ENCODE measurements at places on chromosomes 1 and 21. TPM values are rescaled to one million over a fixed set of nuclear protein-coding genes. Genes with fewer than 3 reads are reported as not detected.
A peak's percentile ranks its signal among the peaks of the same experiment; 100 is the strongest.

DNA sequence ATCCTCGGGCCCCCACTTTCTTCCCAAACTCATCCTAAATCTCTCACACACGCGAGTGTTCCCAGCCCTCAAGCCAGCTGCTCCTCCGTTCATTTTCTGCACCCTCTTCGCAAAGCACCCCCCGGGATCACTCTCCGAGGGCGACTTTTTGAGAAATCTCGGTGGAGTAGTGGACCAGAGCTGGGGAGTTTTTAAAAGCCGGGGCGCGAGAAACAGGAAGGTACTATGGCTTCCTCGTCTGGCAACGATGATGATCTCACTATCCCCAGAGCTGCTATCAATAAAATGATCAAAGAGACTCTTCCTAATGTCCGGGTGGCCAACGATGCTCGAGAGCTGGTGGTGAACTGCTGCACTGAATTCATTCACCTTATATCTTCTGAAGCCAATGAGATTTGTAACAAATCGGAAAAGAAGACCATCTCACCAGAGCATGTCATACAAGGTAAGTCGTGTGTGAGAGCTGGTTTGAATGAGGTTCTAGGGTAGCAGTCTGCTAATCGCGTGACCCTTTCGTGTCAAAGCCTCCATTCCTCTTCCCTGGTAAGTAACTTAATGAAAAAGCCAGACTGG, 800 bp downstream of the DR1 start:
- H3K4me1 ChIP-seq = no peaks in the 10 kb centered on the region
- H3K27me3 ChIP-seq = no peaks in the 10 kb centered on the region
- no peak for DNase-seq
- no peaks in the 10 kb centered on the region for H3K36me3 ChIP-seq
- H3K27ac ChIP-seq = peak overlapping the region; percentile 96

GRCh38 chr1:220045356-220046051, 801 bp downstream of the EPRS1 start:
- DNase-seq = no peak
- H3K4me3 ChIP-seq = peak overlapping the region; percentile 92
- no peaks in the 10 kb centered on the region for H3K4me1 ChIP-seq
- H3K36me3 ChIP-seq = peaks cover 5% of the 10 kb centered on the region

- H3K36me3 ChIP-seq = no peaks in the 10 kb centered on the region
- no peak overlapping the region for H3K4me3 ChIP-seq
- H3K27me3 ChIP-seq = peaks cover 13% of the 10 kb centered on the region
- peak overlapping the region; percentile 46 for H3K27ac ChIP-seq
- no peak for DNase-seq
Measured at GRCh38 chr21:35988416-35989137, 71.7 kb downstream of the SETD4 start.

DNA sequence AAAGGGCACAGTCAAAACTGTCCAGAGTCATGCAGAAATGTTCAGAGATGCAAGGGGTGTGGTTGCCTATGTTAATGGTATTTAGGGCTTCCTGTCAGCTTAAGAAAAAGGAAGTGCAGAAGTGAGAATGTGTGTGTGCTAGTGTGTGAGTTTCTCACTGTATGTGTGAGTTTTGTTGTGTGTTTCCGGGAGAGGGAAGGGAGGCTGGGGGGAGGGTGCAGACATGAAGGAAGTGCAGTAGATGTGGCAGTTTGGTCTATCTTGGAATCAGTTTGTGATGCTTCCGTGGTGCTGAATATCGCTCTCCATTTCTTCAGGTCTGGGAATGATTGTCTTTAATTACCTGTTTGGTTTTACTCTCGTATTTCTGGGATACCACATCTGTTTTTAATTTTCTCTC, 16.5 kb upstream of the ATP6V1G3 start:
- H3K4me3 ChIP-seq = no peak overlapping the region
- no peaks in the 10 kb centered on the region for H3K27me3 ChIP-seq
- H3K36me3 ChIP-seq = no peaks in the 10 kb centered on the region
- DNase-seq = no peak

GRCh38 chr1:202671399-202671798, 38.9 kb downstream of the SYT2 start:
- DNase-seq = no peak
- H3K4me3 ChIP-seq = no peak overlapping the region
- no peaks in the 10 kb centered on the region for H3K4me1 ChIP-seq
- H3K27me3 ChIP-seq = no peaks in the 10 kb centered on the region
- H3K27ac ChIP-seq = no peak overlapping the region
- no peaks in the 10 kb centered on the region for H3K36me3 ChIP-seq

GRCh38 chr21:33755354-33755753, 113.1 kb downstream of the ITSN1 start:
- H3K27me3 ChIP-seq = no peaks in the 10 kb centered on the region
- DNase-seq = no peak
- no peak overlapping the region for H3K4me3 ChIP-seq
- H3K36me3 ChIP-seq = peaks cover 4% of the 10 kb centered on the region
- H3K27ac ChIP-seq = no peak overlapping the region
- H3K4me1 ChIP-seq = peaks cover 6% of the 10 kb centered on the region

The LCE7A gene
- not detected for total RNA-seq

GRCh38 chr21:44891631-44892031, 18.1 kb upstream of the PTTG1IP start:
- H3K4me3 ChIP-seq = no peak overlapping the region
- H3K4me1 ChIP-seq = no peaks in the 10 kb centered on the region
- H3K36me3 ChIP-seq = no peaks in the 10 kb centered on the region
- no peak overlapping the region for H3K27ac ChIP-seq
- H3K27me3 ChIP-seq = no peaks in the 10 kb centered on the region

- H3K27me3 ChIP-seq = no peaks in the 10 kb centered on the region
- H3K36me3 ChIP-seq = no peaks in the 10 kb centered on the region
- H3K27ac ChIP-seq = no peak overlapping the region
- H3K4me1 ChIP-seq = no peaks in the 10 kb centered on the region
Measured at GRCh38 chr1:247408100-247408499, 7.9 kb upstream of the NLRP3 start.

DNA sequence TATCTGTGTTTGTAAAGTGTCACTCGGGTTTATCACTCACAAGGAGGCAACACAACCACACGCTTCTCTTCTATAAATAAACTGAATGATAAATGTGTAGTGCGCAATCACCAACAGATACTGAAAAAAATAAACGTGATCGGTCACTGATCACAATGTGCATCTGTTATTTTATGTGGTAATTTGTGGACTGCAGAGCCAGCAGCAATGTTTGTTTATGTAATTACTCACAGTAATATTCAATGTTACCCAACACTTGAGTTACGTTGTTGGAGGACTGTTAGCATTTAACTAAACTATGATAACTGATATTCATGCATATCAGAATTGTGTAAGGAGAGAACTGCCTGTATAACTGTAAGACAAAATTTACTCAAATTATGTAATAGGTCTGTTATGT, 129.6 kb downstream of the USH2A start:
- no peak overlapping the region for H3K4me3 ChIP-seq
- no peaks in the 10 kb centered on the region for H3K27me3 ChIP-seq
- H3K36me3 ChIP-seq = no peaks in the 10 kb centered on the region
- H3K27ac ChIP-seq = no peak overlapping the region

GRCh38 chr1:225461533-225462428, 33.9 kb upstream of the LBR start:
- H3K4me1 ChIP-seq = peaks cover 92% of the 10 kb centered on the region
- H3K27ac ChIP-seq = peak overlapping the region; percentile 96
- peak; percentile 88 for DNase-seq
- H3K4me3 ChIP-seq = peak overlapping the region; percentile 40

DNA sequence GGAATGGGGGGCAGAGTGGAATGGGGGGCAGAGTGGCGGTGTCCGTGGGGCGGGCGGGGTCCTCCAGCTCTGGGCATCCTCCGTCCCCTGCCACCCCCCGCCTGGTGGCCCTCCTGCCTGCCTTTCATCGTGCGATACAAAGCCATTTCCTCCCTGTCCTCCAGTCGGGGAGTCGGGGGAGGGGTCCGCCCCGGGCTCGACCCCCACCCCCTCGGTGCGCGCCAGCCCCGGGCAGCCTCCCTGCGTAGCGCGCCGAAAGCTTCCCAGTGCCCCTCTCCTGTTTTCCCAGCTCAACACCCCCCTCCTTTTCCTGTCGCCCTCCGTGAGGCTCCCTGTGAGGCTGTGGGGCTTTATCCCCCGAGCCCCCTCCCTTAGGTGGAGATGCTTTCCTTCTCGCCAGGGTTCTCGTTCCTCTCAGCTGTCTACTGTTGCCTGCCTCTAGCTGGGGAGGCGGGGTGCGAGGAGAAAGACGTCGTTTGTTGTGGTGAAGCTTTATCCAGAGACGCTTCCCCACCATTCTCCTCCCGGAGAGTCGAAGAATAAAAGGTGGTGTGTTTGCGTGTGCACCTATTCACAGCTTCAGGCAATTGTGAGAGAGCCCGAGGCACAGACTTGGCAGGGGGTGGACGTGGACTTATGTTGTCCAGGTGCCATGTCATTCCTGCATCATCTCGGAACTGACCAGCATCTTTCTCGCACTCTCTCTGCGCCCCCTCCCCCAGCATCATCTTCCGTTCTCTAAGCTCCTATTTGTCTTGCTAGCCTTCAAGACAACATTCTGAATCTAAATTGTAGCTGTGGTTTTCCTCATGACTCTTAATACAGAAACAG, 848 bp downstream of the DNM3 start:
- peak overlapping the region; percentile 79 for H3K4me3 ChIP-seq
- peak; percentile 64 for DNase-seq
- no peaks in the 10 kb centered on the region for H3K36me3 ChIP-seq

DNA sequence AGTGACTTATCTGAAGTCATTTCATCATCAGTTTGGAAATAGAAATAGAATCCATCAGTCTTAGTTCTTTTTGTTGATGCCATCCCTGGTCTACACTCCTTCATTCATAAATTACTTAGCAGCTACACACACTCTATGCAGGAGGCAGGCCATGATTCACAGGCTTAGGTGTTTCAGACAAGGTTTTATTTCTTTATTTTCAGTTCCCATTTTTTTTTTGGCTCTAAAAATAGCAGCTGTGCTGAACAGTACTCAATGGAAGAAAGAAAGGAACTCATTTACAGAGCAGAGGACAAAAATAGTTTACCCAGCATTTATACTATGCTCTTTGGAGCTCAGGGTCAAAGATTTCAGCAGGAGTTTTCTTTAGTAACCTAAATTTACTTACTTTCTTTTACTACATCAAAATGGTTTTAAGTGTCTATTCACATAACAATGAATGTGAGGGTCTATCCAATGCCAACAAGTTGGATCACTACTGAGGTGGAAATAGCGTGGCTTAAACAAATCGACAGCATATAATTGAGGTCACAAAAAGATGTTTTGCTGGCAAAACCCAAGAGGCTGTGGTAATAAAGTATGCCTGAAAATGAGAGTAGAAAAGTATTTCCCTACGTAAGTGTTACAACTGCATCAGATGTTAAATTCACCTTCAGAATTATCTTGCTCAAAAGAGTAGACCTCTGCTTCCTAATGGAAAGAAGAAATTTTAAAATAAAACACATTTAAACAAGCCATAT, 7.7 kb downstream of the KRTAP19-8 start:
- DNase-seq = no peak
- H3K27ac ChIP-seq = no peak overlapping the region
- no peaks in the 10 kb centered on the region for H3K27me3 ChIP-seq
- H3K4me3 ChIP-seq = no peak overlapping the region

The OR2G2 gene
- not detected for total RNA-seq

The GPR52 gene
- total RNA-seq = 2.5 TPM

The ALG14 gene
- total RNA-seq = 0.71 TPM

DNA sequence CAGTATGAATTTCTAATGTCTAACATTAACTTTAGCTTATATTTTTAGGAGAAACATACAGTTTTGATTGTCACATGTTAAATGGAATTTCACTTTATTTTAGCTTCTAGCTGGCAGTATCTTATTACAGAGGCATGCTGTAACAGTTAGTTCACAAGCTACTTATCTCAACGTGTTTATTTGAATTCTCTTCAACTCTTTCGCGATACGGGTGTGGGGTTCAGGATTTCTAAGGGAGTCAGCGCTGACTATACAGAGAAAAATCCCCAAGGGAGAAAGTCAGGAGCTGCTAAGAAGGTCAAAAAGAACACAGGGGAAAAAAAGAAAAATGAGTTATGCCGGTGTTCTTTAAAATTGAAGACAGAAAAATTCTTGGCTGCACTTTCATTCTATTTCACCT, 296.2 kb downstream of the VAV3 start:
- H3K4me3 ChIP-seq = no peak overlapping the region
- no peaks in the 10 kb centered on the region for H3K36me3 ChIP-seq
- H3K27me3 ChIP-seq = no peaks in the 10 kb centered on the region
- peaks cover 23% of the 10 kb centered on the region for H3K4me1 ChIP-seq

GRCh38 chr21:14223365-14223764, 7.4 kb downstream of the RBM11 start:
- H3K36me3 ChIP-seq = no peaks in the 10 kb centered on the region
- H3K4me1 ChIP-seq = no peaks in the 10 kb centered on the region
- no peaks in the 10 kb centered on the region for H3K27me3 ChIP-seq
- DNase-seq = no peak
- H3K4me3 ChIP-seq = no peak overlapping the region
- H3K27ac ChIP-seq = no peak overlapping the region

GRCh38 chr1:12461754-12462153, 156.3 kb downstream of the DHRS3 start:
- H3K27me3 ChIP-seq = no peaks in the 10 kb centered on the region
- H3K36me3 ChIP-seq = no peaks in the 10 kb centered on the region
- peaks cover 88% of the 10 kb centered on the region for H3K4me1 ChIP-seq
- no peak overlapping the region for H3K4me3 ChIP-seq

GRCh38 chr1:7422966-7423365, 348.1 kb upstream of the VAMP3 start:
- no peaks in the 10 kb centered on the region for H3K4me1 ChIP-seq
- no peaks in the 10 kb centered on the region for H3K36me3 ChIP-seq
- H3K4me3 ChIP-seq = no peak overlapping the region
- no peaks in the 10 kb centered on the region for H3K27me3 ChIP-seq
- H3K27ac ChIP-seq = no peak overlapping the region

- H3K27ac ChIP-seq = no peak overlapping the region
- peaks cover 37% of the 10 kb centered on the region for H3K27me3 ChIP-seq
- H3K4me1 ChIP-seq = no peaks in the 10 kb centered on the region
- DNase-seq = peak; percentile 50
- H3K4me3 ChIP-seq = no peak overlapping the region
- H3K36me3 ChIP-seq = no peaks in the 10 kb centered on the region
Measured at GRCh38 chr21:44366586-44367211, 13.3 kb downstream of the TRPM2 start.

DNA sequence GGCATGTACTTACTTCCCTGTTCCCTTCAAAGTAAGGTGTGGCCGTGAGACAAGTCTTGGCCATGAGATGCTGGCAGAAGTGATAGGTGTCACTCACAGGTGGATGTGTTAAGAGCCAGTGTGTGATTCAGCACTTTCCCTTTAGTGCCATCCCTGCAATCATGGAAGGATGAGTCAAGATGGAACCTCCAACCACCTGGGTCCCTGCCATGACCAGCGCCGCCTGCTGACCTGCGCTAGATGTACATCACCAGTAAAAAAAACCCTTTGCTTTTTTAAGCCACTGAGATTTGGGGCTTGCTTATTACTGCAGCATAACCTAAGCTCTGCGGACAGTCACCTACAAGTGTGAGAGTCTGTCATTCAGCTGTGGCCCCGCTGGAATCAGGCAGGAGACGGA, 71.7 kb downstream of the TOMM20 start:
- H3K36me3 ChIP-seq = no peaks in the 10 kb centered on the region
- H3K27ac ChIP-seq = no peak overlapping the region
- H3K27me3 ChIP-seq = no peaks in the 10 kb centered on the region
- H3K4me3 ChIP-seq = no peak overlapping the region
- no peak for DNase-seq
- H3K4me1 ChIP-seq = no peaks in the 10 kb centered on the region

- H3K27ac ChIP-seq = no peak overlapping the region
- DNase-seq = no peak
- peaks cover 8% of the 10 kb centered on the region for H3K4me1 ChIP-seq
- no peaks in the 10 kb centered on the region for H3K27me3 ChIP-seq
- no peaks in the 10 kb centered on the region for H3K36me3 ChIP-seq
- peak overlapping the region; percentile 11 for H3K4me3 ChIP-seq
Measured at GRCh38 chr1:181189691-181190363, 101.3 kb downstream of the IER5 start.

Measured in sigmoid colon (tissue), 7 donors.